ENCODE measurements at places on chromosomes 13 and 19.

GRCh38 chr13:50410921-50411746, 395.9 kb downstream of the KCNRG start:
- DNase-seq = no peak

DNA sequence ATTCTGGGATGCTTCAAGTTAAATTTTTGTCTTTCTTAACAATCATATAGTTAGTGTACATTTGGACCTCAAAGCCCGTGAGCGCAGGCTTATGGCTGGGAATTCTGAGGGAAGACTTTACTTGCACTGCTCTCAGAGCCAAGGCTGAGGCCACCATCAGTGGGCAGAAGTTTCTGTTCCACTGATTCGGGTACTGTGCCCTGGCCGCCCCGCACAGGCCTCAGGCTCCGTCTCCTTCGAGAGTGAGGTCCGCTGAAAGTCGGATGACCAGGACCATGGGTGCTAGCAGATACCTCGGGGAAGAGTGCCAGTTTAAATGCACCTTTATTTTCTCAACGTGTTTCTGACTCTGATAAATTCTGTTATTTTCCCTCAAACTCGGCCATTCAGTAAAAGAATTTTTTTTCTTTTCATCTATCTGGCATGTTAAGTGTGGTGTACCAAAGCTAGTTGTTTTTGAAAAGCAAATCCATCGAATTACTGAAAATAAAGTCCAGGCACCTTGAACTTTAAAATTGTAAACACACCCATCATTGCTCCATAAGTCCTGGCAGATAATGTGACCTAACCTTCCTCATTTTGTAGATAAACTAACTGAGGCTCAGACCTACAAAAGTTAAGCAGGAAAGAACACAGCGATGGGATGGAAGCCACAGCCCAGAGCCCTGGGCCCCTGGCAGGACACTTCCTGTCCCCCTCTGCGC, 126.7 kb downstream of the SOX1 start:
- no peak for DNase-seq

GRCh38 chr13:38821770-38822551, 135.1 kb downstream of the FREM2 start:
- DNase-seq = no peak

DNA sequence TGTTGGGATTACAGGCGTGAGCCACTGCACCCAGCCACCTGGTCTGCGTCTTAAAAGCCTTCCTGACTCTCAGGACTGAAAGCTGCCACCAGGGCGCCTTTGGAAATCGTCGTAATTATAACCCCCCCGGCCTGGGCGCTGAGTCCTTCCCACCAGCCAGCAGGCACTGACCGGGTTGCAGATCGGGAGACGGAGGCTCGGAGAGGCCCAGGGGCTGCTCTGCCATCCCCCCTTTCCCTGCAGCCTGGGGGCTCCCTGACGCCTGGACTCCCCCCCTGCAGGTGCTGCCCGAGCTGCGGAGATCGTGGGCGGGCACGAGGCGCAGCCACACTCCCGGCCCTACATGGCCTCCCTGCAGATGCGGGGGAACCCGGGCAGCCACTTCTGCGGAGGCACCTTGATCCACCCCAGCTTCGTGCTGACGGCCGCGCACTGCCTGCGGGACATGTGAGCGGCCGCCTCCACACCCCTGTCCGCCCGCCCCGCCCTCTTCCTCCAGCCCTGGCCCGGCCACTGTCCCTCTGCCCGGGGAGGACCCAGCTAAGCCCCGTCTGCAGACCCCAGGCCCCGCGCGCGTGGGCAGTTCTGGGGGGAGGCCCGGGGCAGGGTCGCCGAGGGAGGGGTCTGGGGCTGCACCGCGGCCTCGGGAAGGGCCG, 2.5 kb downstream of the PRTN3 start:
- DNase-seq = peak; percentile 51

DNA sequence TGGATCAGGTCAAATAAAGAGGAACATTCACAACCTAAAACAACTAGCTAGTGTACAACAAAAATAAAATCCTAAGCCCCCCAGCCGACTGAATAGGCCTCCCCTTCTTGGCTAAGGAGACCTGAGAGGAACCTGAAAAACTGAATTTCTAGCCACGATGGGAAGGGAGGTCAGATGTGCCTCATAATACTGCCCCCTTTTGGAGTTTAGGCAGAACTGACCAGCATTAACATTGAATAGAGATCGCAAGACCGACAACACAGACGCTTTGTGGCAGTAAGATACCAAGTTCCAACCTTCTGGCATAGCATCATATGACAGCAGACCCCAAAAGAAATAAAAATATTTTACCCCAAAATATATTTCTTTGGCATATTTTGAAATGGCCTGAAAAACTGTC, 15.9 kb downstream of the CBY2 start:
- peak; percentile 44 for DNase-seq

- no peak for DNase-seq
Observed at GRCh38 chr19:42410371-42410770, 16.8 kb downstream of the LIPE start.

- DNase-seq = no peak
Observed at GRCh38 chr13:73482556-73482955, 423.8 kb downstream of the KLF5 start.

GRCh38 chr19:10478476-10478875, 24.7 kb downstream of the KEAP1 start:
- DNase-seq = no peak

DNA sequence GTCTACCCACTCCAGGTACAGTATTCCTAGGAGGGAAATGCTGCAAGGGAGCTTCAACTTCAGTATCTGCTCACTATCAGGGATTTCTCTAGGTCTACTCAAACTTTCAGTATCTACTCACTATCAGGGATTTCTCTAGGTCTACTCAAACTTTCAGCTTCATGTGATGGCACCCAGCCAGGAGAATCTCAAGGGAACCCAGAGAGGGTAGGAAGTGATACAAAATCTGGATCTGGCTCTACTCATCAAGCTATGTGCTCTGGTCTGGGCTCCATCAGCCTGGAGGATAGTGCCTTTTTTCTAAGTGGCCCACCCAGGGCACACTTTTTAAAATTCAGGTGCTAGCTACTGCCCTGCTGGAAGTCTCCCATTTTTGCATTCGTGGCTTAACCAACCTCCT, 52.3 kb upstream of the FNDC3A start:
- no peak for DNase-seq

DNA sequence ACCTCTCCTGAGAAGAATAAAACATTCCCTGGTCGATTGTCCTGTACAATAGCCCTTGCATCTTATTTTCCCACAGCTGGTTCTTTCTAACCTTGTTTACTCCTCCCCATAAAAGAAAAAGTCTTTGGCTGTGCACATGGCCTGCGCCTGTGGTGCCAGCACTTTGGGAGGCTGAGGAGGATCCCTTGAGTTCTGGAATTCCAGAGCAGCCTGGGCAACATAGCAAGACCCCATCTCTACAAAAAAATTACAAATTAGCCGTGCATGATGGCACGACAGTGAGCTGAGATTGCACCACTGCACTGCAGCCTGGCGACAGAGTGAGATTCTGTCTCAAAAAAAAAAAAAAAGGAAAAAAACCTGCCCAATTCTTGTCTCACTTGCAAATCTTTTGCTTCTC, 7.2 kb upstream of the NUP62 start:
- DNase-seq = no peak

DNA sequence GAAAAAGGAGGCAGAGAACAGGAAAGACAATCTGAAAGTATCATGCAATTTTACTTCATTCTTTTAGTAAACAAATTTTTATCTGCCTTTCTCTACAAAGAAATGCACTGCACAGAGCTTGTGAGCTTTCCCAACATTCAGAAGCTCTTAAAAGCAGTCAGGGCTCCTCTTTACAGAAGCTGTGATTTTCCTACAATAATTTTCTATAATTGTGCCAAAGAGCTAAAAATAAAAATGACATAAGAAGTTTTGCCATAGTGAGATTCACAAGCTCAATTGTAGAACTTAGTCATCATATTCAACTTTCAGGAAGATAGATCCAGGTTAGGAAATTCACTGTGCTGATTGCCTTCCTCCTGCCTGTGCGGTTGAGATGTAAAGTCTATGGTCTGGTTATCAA, 341.4 kb downstream of the PCDH9 start:
- DNase-seq = no peak

GRCh38 chr19:17926044-17926443, 6.8 kb upstream of the CCDC124 start:
- no peak for DNase-seq

GRCh38 chr19:58170860-58171259, 12.0 kb upstream of the ZNF274 start:
- DNase-seq = no peak

- DNase-seq = no peak
Observed at GRCh38 chr13:99866781-99867180, 104.8 kb downstream of the ZIC5 start.

GRCh38 chr19:38369584-38369983, 4.8 kb upstream of the PSMD8 start:
- DNase-seq = no peak

DNA sequence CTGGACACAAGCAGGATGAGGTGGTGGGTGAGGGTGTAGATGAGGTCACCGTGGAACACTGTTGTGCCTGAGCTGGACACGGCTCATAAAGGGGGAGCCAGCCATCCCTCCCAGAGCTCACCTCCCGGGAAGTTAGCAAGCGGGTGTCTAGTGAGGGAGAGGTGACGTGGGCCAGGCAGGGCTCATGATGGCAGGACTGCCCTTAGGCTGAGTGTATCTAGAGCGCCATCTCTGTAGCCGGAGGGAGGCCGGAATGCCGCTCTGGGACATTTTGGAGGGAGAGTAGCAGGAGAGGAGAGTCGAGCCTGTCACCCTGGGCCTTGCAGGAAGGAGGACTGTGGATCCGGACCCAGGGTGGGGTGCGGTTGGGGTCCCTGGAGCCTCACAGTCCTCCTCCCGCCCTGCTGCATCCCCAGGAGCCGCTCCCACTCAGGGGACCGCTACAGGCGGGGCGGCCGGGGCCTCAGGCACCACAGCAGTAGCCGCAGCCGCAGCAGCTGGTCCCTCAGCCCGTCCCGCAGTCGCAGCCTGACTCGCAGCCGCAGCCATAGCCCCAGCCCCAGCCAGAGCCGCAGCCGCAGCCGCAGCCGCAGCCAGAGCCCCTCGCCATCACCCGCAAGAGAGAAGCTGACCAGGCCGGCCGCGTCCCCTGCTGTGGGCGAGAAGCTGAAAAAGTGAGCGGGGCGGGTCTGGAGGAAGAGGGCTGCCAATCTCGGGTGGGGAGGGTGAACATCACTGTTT, 9.2 kb downstream of the ZNF296 start:
- no peak for DNase-seq

GRCh38 chr13:71618159-71618558, 248.8 kb downstream of the DACH1 start:
- peak; percentile 73 for DNase-seq

GRCh38 chr13:52447354-52447753, 3.1 kb downstream of the VPS36 start:
- DNase-seq = no peak

GRCh38 chr13:44271915-44272341, 101.7 kb upstream of the SERP2 start:
- no peak for DNase-seq

- peak; percentile 40 for DNase-seq
Observed at GRCh38 chr13:97028441-97029299, 34.4 kb upstream of the OXGR1 start.

GRCh38 chr13:100508455-100508854, 80.1 kb downstream of the GGACT start:
- DNase-seq = no peak

- peak; percentile 72 for DNase-seq
Observed at GRCh38 chr19:18450931-18451836, 13.3 kb upstream of the ISYNA1 start.

DNA sequence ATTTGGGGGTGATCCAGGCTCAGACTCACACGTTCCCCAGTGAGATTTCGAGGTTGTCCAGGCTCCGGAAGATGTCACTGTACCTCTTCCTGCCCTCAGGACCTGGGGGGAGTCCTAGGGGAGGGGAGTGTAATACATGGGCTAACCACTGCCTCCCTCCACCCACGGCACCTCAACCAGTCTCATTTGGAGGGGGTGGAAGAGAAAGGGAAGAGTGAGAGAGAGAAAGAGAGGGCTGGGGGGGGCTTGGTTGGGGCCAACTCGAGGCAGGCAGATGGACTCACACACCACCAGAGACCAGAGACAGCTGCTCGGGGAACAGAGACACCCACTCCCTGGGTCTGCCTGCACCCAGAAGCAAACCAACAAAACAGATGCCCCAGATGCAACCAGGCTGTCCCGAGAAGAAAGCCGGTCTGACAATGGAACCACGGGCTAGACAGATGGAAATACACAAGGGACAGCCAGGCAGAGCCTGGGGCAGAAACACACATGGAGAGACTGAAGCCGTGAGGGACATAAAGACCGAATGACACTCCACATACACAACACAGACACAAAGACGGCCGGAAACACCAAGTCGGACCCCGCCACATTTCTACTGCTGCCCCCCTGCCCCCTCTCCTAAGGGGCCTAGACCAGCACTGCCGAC, 825 bp downstream of the GMIP start:
- DNase-seq = no peak

DNA sequence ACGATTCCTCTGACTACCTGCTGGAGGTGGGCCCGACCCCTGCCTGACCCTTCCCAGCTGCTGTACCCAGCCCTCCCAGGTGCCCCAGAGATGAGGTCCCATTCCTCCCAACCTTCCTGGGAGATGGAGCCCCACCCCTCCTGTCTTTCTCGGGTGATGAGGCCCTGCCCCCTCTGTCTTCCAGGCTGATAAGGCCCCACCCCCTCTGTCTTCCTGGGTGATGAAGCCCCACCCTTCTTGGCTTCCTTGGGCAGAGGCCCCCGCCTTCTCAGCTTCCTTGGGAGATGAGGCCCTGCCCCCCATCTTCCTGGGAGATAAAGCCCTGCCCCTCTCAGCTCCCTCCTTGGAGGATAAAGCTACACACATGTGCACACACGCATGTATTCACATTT, 47.9 kb downstream of the CERS4 start:
- no peak for DNase-seq

DNA sequence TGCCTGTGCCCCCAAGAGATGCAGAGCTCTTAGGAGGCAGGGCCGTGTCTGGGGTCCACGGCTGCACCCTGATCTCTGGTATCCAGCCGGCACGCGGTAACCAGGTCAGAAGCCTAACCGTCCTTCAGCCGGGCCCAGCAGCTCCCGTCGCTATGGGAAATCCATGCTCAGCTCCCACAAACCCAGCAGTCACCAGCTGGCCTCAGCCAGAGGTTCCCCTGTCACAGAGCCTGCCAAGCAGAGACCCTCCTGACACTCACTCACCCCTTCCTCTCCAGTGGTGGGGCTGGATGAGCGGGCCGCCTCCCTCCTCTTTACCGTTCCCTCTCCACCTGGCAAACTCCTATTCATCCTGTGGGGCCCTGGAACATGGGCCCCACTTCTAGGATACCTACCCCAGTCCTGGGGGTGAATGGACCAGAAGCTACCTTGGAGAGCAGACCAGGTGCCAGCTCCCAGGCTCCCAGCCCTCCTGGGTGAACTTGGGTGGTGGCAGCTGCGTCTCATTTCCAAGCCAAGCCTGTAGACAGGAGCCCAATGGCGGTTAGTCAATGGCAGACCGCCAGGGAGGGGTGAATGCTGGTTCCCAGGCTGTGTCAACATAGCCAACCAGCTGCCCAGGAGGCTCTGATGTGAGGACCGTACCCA, 21.4 kb upstream of the TCF3 start:
- DNase-seq = no peak

DNA sequence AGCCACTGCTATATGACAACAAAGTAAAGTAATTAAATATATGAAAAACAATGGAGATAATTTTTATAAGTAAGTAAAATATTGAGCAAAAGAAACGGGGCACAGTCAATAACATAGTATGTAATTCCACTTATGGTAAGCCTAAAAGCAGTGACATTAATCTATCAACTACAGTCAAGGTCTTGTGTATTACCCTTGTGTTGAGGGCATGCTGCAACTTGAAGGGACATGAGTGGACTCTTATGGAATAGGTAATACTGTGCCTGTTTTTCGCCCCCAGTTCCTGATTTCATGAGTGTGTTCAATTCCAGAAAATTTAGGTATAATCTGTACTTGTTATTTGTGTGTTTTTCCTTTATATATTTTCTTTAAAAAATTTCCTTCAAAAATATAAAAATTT, 201.3 kb upstream of the SLITRK6 start:
- no peak for DNase-seq

Measured in common myeloid progenitor, CD34-positive (primary cell).